Nucleus accumbens (tissue), 56 donors: ENCODE measurements at places on chromosomes 4 and X.

GRCh38 chr4:128688033-128688721, 121.3 kb upstream of the JADE1 start:
- no peak for DNase-seq

DNA sequence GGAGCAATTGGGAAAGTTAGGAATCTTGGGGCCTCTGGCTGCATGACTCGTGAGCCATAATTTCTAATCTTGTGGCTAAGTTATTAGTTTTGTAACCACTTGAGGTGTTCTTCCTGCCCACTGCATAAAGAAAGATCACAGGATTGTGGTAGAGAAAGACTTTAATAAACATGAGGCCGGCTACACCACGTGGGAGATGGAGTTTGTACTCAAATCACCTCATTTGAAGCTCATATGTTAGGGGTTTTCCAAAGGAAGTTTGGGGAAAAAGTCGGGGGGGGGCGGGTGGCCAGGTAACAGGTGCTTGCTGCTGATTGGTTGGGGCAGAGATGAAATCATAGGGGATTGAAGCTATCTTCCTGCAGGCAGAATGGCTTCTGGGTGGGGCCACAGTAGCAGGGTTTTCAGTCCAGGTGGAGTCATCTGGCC, 287.8 kb downstream of the ZNF674 start:
- DNase-seq, result no peak

DNA sequence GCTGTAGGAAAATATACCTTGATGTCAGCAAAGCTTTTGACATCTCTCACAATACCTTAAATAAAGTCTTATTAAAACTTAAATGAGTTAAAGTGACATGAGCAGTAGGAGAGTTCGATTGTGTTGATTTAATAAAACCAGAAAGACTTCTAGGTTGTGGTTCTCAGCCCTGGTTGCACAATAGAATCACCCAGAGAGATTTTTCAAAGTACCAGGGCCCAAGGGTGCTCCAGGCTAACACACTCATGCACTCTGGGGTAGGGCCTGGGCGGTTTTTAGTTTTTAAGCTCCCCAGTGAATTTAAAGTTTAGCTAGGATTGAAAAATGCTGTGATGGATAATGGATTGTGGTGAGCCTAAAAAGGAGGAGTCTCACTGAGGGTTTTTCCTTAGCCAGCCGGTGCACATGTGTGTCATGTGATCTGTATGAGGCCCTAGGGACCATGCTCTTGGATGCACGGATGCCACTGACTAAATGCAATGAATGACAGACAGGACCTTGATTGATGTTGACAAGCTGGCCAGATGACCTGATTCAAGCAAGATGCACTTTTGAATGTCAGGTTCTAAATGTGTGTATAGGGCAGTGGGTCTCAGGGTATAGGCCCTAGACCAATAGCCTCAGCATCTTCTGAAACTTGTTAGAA, 185.0 kb downstream of the PTTG2 start:
- no peak for DNase-seq

DNA sequence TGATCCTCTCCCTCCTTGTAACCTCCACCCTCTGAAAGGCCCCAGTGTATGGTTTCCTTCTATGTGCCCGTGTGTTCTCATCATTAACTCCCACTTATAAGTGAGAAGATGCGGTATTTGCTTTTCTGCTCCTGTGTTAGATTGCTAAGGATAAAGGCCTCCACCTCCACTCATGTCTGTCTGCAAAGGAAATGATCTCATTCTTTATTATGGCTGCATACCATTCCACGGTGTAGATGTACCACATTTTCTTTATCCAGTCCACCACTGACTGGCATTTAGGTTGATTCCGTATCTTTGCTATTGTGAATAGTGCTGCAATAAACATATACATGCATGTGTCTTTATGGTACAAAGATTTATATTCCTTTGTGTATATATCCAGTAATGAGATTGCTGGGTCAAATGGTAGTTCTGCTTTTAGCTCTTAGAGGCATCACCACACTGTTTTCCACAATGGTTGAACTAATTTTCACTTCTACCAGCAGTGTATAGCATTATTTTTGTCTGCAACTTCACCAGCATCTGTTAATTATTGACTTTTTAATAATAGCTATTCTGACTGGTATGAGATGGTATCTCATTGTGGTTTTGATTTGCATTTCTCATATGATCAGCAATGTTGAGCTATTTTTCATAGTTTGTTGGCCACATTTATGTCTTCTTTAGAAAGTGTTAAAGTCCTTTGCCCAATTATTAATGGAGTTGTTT, 1030.9 kb downstream of the FSTL5 start:
- no peak for DNase-seq

- no peak for DNase-seq
Observed at GRCh38 chr4:112813790-112814189, 176.8 kb downstream of the LARP7 start.

DNA sequence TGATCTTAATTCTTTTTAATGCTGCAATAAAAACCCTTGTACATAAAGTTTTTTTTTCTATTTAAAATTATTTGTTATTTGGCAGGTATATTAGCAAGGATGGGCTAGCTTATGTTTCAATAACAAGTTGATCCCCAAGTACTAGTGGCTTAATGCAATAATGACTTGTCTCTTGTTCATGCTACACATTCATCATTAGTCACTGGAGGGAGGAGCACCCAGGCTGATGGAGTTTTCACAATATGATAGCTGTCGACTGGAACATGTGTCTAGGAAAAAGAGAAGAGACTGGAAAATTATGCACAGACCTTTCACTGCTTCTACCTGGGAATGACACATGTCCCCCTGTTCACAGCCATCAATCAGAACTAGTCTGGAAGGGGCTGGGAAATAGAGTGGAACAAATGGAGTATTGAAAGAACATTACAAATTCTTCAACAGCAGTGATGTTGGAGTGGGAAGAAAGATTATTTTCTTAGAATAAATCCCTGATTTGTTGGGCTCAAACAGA, 387.9 kb upstream of the RPS6KA3 start:
- no peak for DNase-seq

GRCh38 chr4:169269916-169270809, 593 bp downstream of the SH3RF1 start:
- DNase-seq, result peak; percentile 61

DNA sequence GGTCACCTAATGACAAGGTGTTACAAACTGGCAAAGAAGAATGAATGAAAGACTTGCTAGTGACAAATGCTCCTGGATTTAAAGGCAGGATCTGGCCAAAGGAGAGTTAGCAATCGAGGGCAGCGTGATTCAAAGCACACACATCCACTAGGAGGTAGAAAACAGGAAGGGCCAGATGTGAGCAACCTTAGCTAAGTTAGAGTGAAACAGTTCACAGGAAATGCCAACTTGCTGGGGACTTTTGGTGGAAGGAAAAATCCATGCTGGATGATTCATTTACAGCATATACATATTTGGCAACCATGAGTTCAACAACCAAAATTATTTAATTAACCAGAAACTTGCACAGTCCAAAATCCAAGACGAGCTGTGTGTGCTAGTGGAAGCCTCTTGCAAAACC, 276.9 kb downstream of the PTTG2 start:
- DNase-seq, result no peak

GRCh38 chrX:1153940-1154339, 58.5 kb downstream of the CRLF2 start:
- no peak for DNase-seq

DNA sequence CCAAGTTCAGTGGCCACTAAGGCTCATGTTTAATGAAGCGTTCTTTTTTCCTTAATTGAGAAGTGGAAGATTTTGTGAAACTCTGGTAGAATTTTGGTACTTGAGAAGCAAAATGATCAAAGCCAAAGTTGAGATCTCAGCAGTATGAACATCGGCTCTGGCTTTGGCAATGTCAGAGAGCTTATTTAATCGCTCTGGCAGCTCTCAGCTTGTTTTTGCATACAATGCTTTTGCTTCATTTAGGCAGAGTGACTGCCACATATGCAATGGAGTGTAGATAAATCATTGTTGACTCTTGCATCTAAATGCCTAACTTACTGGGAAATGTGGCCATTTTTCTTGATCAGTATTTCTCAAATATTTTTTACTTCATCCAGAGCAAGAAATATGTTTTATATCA, 135.7 kb downstream of the AASDH start:
- no peak for DNase-seq

DNA sequence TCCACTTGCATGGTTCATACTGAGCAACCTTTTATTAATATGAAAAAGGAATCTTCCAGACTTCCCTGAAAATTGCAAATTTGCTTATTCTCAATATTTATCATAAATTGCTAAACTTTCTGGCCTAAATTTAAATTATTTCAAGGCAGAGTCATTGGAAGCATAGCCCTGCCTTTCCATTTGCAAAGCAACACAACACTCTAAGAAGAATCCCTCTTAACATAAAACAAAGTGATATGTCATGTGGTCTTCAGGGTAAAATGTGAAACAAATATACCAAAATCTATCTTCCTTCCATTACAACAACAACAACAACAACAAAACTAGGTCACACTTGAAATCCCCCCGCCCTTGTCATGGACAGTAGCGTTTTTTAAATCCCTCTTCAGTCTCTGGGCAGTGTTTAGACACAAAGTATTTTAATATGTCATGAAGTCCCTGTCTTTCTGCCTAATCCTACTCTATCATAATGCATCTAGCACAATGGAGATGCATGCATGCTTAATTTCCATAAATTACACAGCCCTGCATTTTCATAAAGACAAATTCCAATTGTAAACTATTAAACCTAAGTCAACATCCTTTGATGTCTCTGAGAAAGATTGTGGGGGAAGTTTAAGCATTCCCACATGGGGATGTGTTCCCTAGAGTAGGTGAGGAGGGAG, 668.9 kb upstream of the LCORL start:
- DNase-seq, result no peak

GRCh38 chr4:176313596-176314336, 6.0 kb upstream of the SPCS3 start:
- DNase-seq, result no peak

- DNase-seq, result no peak
Observed at GRCh38 chr4:107243141-107243781, 207.1 kb upstream of the DKK2 start.

GRCh38 chrX:11470250-11470974, 177.2 kb downstream of the AMELX start:
- DNase-seq, result no peak

GRCh38 chrX:100083211-100083610, 326.9 kb downstream of the PCDH19 start:
- no peak for DNase-seq

GRCh38 chr4:177108708-177109107, 201.0 kb upstream of the NEIL3 start:
- no peak for DNase-seq

- DNase-seq, result no peak
Observed at GRCh38 chr4:119232286-119232685, 19.8 kb downstream of the USP53 start.

DNA sequence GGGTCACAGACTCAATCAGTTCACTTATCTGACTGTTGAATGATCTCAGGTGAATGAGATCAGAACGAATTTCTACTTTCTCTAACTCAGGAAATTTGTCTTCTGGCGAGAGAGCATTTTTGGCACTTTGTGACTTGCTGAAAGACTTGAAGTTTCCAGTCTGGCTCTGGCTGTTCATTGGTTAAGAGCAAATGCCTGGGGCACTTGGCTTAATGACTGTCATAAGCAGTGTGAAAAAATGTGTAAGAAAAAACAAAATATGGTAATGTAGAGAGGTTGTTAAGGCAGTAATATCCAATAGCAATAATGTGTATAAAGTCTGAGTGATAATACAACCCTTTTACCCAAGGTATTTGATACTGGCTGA, 71.3 kb upstream of the PGRMC2 start:
- no peak for DNase-seq
